ENCODE measurements at places on chromosomes 6 and 20.

DNA sequence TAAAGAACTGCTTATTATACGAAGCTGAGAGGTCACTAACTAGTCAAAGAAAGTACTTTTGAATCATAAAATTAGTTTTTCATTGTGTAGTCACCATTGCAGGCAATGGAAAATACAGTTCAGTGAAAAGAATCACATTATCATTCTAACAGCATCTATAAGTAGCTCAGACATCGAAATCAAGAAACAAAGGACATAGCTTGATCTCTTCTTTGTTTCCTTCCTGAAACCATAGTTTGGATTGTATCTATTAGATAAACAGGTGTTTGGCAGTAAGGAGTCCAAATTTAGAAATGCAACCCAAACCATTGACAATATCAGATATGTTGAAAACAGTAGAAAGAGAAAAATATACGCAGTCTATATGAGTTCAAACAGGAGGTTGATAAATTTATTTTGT lies 697.3 kb downstream of the TFAP2A start:
- DNase-seq: no peak

DNA sequence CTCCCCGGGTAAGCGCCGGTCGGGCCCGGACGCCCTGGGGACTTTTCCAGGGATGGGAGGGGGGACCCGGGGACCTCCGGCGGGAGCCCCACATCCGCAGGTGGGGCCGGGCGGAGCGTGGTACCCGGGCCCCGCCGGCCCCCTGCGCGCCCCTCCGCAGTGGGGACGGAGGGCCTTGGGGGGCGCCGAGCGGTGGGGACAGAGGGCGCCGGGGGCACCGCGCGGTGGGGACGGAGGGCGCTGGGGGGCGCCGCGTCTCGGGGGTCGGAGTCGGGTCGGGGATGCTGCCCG lies 270 bp downstream of the PLEKHG1 start:
- DNase-seq: no peak

GRCh38 chr20:36203861-36204260 lies 32.4 kb upstream of the AAR2 start:
- no peak for DNase-seq

DNA sequence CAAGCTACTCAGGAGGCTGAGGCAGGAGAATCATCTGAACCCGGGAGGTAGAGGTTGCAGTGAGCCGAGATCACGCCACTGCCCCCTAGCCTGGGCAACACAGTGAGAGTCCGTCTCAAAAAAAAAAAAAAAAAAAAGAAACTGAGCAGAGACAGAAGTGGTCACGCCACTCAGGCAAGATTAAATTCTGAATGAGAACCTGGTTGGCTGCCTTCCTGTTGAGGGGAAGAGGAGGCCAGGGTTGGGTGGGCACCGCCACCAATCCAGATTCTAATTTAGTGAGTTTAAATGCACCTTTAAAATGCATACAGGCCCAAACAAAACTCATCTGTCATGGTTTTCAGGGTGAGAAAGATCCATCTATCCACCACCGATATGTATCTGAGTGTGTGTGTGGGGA lies 23.7 kb upstream of the CCDC167 start:
- no peak for DNase-seq

DNA sequence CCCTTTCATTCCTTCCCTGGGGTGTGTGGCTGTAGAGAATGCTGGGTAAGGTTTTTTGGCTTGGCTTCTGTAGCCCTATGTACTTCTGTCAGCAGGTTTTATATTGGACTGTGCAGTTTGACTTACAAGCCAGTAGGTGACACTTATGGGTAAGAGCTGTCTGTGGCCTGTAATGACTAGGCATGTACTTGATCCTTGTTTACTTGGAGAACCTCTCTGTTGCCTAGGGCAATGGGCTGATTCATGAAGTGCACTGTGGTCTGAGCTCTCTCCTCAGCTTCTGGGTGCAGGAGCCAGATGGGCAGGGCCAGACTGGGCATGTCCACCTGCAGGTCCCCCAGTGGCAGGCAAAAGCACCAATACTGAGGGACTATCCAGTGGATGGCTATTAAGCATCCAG lies 544.6 kb downstream of the ADGRB3 start:
- DNase-seq: no peak

- DNase-seq: no peak
These were observed 1.6 kb upstream of the TOMM6 start for GRCh38 chr6:41785689-41786450.

DNA sequence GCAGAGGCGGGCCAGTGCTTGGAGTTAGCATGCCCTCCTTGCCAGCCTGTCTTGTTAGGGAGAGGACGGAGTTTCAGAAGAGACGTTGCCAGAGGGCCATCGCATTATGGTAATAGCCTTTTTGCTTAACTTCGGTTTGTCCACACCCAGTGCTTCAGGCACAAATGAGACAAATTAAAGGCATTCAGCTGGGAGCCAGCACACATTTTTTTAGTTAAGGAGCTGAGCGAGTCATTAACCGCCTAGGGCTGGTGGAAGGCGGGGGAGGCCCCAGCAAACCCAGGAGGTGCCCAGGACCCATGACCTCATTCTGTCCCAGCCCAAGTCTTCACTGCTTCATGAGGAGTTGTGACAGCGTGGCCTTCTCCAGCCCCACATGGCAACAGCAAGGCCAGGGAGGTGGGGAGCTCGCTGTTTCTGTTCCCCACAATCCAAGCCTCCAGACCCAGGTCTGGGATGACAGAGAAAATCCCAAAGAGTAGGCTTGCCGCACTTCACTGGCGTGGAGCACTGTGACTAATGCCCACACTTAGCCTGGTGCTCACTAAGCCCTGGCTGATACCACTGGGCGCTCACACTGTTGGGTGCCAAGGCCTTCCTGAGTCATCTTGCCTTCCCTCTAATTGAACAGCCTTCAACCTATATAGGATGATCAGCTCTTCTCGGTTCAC lies 237.1 kb downstream of the ANKRD60 start:
- DNase-seq: no peak

DNA sequence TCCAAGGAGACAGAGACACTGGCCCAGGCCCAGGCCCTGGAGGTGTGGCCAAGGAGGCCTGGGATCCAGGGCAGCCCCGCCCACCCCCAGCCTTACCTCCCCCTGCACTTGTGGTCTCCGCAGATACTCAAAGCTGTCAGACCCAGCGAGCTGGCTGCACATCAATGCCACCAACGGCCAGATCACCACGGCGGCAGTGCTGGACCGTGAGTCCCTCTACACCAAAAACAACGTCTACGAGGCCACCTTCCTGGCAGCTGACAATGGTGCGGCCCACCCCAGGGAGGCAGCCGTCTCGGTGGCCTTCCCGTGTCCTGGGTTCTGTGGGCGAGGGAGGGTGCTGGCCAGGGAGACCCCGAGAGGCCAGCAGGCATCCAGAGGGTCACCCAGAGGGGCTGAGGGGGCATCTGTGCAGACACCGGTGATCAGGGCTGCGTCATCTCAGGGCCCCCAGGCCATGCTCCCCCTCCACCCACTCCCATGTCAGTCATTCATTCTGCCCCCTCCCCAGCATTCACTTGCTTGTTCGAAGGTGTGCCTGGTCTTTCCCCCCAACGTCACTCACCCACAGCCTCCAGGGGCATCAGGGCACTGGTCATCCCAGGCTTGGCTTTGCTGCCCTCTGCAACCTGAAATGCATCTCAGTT lies 141.3 kb downstream of the TAF4 start:
- DNase-seq: no peak

GRCh38 chr20:24100370-24101011 lies 111.9 kb upstream of the GGTLC1 start:
- peak; percentile 46 for DNase-seq

- DNase-seq: no peak
These were observed 82.6 kb upstream of the SPTLC3 start for GRCh38 chr20:12925863-12926793.

GRCh38 chr6:12414096-12414675 lies 124.0 kb downstream of the EDN1 start:
- DNase-seq: no peak

GRCh38 chr6:110048221-110048875 lies 70.2 kb downstream of the GPR6 start:
- DNase-seq: no peak

- DNase-seq: no peak
These were observed 539.3 kb upstream of the ID4 start for GRCh38 chr6:19297880-19298279.

Measured in stimulated activated naive CD8-positive, alpha-beta T cell treated with anti-CD3 and anti-CD28 coated beads, Interleukin-15, amount 100 ng/mL, for 72 hours (primary cell).